ENCODE measurements at places on chromosomes 13 and 19.

DNA sequence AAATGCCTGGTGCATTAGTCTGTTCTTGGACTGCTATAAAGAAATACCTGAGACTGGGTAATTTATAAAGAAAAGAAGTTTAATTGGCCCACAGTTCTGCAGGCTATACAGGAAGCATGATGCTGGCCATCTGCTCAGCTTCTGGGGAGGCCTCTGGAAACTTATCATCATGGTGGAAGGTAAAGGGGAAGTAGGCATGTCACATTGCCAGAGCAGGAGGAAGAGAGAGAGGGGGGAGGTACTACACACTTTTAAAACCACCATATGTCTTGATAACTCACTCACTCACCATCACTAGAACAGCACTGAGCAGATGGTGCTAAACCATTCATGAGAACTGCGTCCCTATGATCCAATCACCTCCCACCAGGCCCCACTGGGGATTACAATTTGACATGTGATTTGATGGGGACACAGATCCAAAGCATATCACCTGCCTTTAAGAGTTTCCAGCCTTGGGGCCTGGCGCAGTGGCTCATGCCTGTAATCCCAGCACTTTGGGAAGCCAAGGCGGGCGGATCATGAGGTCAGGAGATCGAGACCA is 219.0 kb downstream of the KATNAL1 start:
- no peak for DNase-seq

- no peak for DNase-seq
These were observed 46.9 kb upstream of the UQCRFS1 start for GRCh38 chr19:29259867-29260281.

DNA sequence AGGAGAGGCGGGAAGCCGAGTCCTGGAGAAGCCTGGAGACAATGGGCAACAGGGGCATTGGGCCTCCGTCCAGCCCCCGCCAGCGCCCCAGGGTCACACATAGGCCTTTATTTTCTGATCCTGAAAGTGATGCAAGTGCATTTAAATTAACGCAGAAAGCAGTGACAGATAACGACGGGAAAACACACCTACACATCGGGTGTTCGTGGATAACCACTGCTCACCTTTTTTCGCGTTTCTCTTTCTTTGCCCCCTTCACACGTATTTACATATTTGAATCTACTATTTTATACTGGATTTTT is 30.4 kb upstream of the GRTP1 start:
- DNase-seq = no peak

- DNase-seq = peak; percentile 94
These were observed 327.8 kb downstream of the SUCLA2 start for GRCh38 chr13:47673009-47673850.

GRCh38 chr19:40365010-40365409 is 16.5 kb downstream of the PLD3 start:
- no peak for DNase-seq

- DNase-seq = peak; percentile 44
These were observed 419.3 kb upstream of the NBEA start for GRCh38 chr13:34522808-34523207.

DNA sequence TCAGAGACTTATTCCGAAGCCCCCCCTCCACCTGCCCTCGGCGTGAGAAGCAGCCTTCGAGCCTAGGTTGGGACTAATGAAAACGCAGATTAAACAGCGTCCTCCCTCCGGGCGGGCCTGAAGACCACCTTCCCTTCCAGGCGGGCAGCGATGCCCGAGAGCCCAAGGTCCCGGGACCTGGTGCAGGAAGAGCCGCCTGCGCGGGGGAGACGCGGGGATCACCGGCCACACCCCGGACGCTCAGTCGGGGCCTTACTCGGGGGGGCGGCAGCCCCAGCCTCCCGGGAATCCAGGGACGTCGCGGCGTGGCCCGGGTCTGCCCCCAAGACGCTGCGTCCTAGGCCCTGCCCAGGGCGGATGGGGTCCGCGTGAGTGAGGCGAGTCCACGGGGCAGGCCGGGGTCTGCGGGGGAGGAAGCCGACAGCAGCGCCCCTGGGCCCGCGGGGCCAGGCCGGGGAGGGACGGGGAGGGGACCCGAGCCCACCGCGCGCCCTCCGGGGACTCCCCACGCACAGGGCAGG is 33.3 kb upstream of the SPACA7 start:
- DNase-seq = no peak

- DNase-seq = no peak
These were observed 4.6 kb downstream of the GRIN2D start for GRCh38 chr19:48398102-48398374.

- DNase-seq = peak; percentile 35
These were observed 717 bp upstream of the NALCN start for GRCh38 chr13:101417043-101417406.

- DNase-seq = no peak
These were observed 13.0 kb downstream of the ERICH4 start for GRCh38 chr19:41455936-41456335.

GRCh38 chr13:113930671-113931637 is 42.9 kb downstream of the C13orf46 start:
- DNase-seq = no peak

DNA sequence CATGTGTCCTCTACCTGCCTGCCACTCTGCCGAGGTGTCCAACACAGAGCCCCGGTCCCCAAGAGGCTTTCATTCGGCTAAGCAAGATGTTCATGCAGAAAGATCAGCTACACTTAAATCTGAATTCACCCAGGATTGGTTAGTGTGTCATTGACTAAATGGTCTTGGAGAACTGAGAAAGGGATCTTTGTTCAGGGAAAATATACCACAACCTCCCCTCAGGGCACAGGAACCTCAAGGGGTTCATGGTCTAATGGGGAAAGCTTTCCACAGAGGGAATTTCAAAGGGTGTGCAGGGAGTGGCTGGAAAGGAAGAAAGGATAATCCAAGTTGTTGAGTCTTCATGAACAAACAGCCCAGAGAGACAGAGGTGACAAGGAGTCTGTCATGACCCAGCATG is 14.4 kb upstream of the POP4 start:
- no peak for DNase-seq

DNA sequence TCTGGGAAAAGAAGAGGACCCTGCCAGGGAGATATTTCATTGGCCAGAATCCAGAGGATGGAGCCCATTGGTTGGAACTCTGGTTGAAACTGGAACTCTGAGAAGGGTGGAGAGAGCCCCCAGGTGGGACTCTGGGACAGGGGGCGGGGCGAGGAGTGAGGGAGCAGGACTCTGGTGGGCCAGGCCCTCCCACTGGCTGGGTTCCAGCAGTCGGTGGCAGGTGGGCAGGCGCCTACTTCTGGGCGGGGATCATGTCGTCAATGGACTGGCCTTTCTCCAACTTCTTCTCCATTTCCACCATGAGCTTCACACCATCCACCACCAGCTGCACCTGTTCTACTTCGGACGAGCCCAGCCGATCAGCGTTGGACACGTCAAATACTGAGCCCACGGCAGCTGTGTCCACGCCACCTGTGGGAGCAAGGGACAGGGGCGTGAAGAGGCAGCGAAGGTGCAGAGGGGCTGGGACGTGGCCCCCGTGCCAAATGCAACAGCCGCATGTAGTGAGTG is 16.1 kb downstream of the CKM start:
- no peak for DNase-seq

Measured in fibroblast of skin of abdomen (primary cell).